ENCODE measurements at places on chromosomes 2 and 18.

DNA sequence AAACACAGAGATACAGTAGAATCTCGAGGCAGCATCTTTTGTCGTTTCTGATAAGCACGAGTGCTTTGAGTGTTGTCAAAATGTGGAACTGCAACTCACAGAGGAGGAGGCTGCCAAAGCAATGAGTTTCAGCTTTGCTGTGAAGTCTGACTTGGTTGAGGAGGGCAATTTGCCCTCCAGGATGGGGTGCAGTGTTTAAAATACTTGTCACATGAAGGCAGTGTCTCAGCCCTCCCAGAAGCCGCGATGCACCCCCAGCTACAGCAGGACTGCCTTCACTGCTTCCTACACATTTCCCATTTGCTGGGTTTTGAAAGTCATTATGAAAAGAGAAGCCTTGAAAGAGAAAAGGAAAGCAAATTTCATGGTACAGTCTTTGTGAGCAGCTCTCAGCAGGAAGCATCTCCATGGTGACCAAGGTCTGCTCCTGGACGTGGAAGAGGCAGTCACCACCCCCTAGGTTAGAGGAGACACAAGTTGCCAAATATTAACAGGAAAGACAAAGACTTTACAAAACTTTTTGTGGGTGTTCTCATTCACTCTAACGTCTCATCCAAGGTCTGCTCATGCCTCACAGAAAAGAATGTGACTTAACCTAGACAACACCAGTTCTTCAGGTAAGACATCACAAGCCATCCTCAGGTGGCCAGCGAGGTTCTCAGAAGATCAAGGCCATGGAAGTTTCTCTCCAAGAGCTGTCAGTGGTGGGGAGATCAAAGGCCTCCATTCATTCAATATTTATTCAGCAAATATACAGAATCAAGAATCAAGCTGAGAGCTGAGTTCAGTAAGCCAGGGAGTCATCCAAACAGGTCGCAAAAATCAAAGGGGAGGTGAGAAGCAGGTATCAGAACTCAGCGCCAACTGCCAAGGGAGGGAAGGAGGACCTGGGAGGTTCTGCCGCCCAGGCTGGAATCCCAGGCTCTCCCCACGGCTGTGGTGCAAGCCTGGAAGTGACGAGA is 476.0 kb downstream of the EIPR1 start:
- no peak for DNase-seq

GRCh38 chr2:146826388-146826787 is 1018.4 kb upstream of the ACVR2A start:
- DNase-seq: no peak

GRCh38 chr2:76415821-76416220 is 705.1 kb upstream of the GCFC2 start:
- DNase-seq: no peak

- DNase-seq: no peak
These were observed 335.2 kb upstream of the LRATD1 start for GRCh38 chr2:14297340-14297739.

DNA sequence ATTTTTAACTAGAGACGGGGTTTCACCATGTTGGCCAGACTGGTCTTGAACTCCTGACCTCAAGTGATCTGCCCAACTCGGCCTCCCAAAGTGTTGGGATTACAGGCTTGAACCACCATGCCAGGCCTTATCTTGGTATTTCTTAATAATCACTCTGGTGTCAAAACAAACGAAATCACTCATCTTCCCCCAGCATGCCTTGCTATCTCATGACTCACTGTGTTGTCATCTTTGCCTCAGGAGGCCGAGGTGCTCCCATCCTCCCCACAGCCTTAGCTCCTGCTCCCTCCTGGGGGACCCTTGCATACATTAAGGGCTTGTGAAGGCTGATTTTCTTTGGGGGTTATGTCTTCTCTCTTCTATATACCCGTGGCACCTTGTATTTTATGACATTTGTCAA is 250.1 kb upstream of the DPP10 start:
- no peak for DNase-seq

- DNase-seq: no peak
These were observed 353.6 kb downstream of the ARHGAP15 start for GRCh38 chr2:143482771-143483170.

GRCh38 chr2:182381225-182381624 is 45.6 kb downstream of the PDE1A start:
- no peak for DNase-seq

GRCh38 chr2:169562519-169562918 is 11.1 kb downstream of the FASTKD1 start:
- DNase-seq: no peak

GRCh38 chr2:127624756-127625571 is 21.0 kb upstream of the GPR17 start:
- no peak for DNase-seq

DNA sequence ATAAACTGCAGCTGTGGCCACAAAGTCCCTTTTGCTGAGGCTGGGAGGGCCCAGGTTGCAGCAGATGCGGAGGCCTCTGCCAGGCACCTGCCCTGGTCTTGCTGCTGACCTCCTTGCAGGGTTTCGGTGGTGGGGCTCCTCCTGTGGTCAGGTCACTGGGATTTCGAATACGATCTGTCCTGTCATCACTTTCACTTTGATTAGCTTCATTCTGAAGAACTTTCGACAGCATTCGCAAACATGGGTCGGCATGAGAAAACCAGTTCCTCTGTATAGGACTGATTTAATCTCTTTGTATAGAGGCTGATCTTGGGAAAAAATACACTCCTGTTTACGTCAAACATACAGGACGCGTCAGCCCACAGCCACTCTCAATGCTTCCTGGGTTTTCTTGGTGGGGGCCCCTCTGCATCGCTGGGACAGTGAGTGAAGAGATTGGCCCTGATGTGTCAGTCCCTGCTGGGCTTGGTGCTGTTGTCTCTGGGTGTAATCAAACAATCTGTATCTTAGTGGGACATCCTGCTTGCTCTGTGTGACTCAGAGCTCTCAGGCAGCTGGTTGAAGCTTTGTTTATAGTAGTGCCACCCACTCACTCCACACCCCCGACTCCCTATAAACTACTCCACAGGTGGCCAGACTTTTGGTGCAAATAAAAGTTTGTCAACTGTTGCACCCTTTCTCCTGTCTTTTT is 209.4 kb upstream of the CXCR4 start:
- DNase-seq: peak; percentile 42

- DNase-seq: no peak
These were observed 47.8 kb upstream of the CREB1 start for GRCh38 chr2:207481924-207482323.

- DNase-seq: no peak
These were observed 11.4 kb upstream of the PER2 start for GRCh38 chr2:238299803-238300202.

- DNase-seq: no peak
These were observed 4.8 kb upstream of the CDC42EP3 start for GRCh38 chr2:37676274-37676673.

DNA sequence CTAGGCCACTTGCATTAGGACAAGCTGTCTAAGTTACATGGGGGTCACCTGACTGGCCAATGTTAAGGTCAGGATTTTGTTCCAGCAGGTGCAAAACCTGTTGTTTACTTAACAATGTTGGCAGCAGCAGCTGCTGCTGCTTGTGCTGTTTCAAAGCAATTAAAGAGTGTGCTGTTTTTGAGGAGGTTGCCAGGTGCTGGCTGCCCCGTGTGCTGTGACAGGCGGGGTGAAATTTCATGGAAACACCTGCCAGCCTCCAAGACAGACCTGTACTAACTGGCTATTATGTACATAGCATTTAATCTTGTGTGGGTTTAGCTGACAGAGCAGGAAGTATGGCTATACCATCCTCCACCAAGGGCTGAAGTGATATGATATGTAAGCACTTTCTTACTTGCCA is 224.9 kb downstream of the ASXL3 start:
- no peak for DNase-seq

DNA sequence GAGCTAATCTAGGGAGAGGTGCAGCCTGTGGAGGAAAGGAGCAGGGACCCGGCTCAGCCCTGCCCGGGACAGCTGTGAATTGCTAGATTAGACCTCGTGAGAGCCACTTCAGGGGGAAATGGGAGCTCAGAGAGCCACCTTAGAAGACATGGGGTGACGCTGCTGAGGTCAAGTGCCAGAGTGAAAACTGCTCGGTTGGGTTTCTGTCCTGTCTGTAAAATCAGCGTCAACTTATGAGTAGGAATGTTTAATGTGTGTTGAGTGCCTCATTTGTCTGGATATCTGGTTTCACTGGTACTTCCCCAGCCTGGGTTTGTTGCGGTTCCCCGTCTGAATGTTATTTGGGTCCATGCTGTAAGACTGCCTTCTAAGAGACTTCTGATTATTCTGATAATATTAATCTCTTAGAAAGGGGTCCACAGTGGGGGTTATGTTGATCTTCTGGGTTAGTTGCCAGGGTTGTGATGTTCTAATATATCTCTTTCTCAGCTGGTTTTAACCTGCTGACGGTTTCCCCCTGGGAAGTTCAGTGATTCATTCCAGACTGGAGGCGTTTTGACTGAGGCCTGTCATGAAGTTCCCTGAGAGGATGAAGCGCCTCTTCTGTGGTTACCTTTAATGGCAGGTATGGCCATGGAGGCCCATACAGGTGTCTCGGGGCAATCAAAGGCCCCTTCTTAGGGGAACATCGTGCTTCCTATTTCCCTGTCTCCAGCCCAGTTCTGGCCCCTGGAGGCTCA is 175.9 kb downstream of the SH3RF3 start:
- DNase-seq: no peak

DNA sequence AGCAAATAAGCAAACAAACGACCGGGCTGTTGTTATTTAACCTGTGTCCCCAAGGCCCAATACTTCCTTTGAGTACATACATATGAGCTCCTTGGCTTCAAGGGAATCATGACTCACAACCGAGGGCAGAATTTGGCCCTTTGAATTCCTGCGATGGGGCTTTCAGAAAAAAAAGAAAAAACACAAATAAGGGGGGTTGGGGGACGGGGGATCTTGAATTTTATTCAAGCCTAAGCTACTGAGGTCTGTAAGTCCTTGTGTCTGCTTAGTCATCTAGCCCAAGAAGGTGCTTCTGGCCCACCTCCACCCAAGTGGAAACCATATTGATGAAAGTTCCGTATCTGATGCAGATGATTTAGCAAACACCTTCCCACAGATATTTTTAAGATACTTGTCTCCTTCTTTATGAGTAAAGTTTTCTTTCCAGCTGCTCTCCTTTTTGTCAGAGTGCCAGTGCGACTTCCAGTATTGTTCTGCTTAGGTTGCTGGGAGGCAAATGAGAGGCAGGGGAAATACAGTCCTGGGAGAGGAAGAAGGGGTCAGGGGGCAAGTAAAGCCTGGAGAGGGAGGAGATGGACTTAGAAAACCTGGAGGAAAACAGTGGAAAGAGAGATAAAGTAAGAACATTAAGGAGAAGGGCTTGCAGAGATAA is 169.6 kb downstream of the ZEB2 start:
- DNase-seq: no peak

DNA sequence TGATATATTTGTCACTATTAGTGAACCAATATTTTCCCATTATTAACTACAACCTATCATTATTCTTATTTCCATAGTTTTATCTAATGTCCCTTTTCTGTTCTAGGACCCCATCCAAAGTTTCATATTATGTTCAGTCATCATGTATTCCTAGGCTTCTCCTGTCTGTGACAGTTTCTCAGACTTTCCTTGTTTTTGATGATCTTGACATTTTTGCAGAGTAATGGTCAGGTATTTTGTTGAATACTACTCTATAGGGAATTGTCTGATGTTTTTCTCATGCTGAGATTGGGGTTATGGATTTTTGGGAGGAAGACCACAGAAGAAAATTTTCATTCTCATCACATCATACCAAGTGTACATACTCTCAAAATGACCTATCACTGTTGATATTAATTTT is 684.6 kb downstream of the PLCL1 start:
- DNase-seq: no peak

DNA sequence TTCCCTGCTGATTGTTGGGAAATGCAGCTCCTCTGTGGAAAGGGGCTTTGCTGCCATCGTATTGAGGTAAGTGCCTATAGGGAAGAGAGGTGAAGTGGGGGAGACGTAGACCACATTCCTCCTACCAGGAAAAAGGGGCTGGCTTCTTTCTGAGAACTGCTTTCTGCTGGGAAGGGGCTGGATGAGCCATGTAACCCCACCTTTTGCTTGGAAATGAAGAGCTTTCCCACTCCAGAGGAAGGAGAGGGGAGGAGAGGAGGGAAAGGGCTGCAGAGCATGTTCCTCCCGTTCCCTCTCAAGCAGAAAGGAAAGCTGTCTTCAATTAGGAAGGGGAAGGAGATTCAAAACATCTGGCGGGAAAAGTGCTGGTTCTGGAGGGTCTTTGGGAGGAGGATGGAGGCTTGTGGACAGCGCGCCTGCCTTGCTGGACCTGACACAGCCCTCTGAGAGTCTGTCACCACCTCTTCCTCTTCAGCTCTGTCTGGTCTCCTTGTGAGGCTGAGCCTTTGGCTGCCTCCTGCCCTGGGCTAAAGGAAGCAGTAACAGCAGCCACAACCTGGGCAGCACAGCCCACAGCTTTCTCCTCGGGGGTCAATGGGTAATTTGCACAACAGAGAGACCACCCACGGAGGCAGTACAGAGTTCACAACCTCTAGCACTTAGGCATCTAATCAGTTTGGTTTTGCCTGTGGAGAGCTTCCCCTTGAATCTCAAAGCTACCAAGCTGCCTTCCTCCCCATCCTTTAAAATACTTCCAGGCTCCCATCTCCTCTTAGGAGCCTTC is 410.0 kb upstream of the TNP1 start:
- no peak for DNase-seq

GRCh38 chr2:189821953-189822748 is 37.9 kb downstream of the PMS1 start:
- DNase-seq: no peak

DNA sequence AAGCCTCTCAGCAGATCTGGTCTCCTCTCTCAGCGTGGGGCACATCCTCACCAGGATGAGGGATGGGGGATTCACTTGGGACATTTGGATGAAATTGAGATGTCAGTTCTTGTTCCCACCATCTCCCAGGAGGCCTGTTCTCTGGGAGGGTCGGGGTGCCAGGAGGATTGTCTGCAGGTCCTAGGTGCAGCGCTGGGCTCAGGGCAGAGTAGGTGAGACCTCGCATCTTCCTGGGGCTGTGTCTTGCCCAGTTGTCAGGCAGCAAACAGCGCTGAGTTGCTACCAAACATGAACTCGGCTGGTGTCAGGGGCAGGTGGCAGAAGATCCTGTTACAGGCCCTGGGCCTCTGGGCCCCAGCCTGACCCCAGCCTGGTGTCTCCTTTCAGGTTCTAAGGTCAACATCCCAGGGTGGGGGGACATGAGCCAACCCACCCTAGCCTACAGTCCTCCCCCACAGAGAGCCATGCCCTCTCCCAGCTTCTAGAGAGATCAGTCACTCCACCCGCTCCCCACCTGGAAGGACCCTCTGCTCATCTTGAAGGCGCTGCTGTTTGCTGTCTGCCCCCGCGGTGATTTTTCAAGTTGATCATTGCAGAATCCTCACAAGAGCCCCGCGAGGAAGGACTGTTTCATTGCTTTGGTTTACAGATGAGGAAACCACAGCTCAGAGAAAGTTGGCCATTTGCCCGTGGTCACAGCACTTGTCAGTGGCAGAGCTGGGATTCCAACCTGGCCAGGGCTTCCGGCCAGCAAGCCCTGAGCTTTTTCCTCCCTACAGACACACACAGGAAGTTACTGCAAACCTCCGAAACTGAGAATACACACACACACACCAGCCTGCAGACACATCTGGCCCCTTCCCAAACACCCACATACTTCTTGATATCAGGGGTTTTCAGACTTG is 83.9 kb downstream of the STPG4 start:
- peak; percentile 27 for DNase-seq

- DNase-seq: no peak
These were observed 89.2 kb upstream of the LRATD1 start for GRCh38 chr2:14543284-14543683.

GRCh38 chr2:185222311-185222710 is 516.3 kb upstream of the FSIP2 start:
- DNase-seq: no peak

- peak; percentile 42 for DNase-seq
These were observed 7.2 kb downstream of the POMC start for GRCh38 chr2:25161055-25161781.

All from stimulated activated CD8-positive, alpha-beta memory T cell treated with anti-CD3 and anti-CD28 coated beads, Interleukin-4, amount 100 ng/mL, for 1 hour (primary cell).